Fibroblast of villous mesenchyme (primary cell): ENCODE measurements at places on chromosomes 3 and 15. TPM values are rescaled to one million over a fixed set of nuclear protein-coding genes. Genes with fewer than 3 reads are reported as not detected.

DNA sequence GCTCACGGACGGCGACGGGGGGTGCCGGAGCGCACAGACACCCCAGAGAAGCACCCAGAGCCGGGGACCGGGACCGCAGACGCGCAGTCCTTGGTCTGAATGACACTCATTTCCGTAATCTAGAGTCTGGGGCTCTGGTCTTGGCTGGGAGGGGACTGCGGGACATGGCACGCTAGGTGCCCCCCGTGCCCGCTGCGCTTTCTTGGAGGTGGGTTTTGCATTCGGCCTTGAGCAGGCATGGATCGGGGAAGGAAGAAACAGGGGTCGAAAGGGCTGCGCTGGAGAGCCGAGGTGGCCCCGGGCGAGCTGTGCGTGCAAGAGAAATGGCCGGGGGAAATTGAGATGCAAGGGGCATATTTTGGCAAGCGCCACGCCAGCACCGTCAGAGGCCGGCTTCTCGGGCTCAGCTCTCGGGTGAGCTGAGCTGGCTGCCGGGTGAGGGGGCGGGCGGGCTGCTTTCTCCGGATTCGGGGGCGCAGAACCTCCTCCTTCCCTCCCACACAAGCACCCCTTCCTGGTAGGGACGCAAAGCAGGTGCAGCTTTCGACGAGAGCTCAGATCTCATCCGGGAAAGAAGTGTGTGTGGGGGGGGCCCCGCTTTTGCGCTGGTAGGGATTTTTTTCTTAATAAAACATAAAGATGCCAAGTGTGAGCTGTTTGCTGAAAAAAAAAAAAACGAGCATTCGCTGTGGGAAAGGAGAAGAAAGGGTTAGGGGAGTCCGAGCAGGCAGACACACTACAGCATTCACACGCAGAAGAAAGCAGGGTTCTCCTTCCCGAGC lies 963 bp upstream of the NTRK3 start:
- no peak for DNase-seq

GRCh38 chr3:72690629-72691028 lies 157.6 kb downstream of the SHQ1 start:
- DNase-seq: peak; percentile 47

The SUSD5 gene
- total RNA-seq: 1.3 and 2.2 TPM in 2 replicates

The PLA2G4D gene
- not detected in 2 replicates for total RNA-seq

DNA sequence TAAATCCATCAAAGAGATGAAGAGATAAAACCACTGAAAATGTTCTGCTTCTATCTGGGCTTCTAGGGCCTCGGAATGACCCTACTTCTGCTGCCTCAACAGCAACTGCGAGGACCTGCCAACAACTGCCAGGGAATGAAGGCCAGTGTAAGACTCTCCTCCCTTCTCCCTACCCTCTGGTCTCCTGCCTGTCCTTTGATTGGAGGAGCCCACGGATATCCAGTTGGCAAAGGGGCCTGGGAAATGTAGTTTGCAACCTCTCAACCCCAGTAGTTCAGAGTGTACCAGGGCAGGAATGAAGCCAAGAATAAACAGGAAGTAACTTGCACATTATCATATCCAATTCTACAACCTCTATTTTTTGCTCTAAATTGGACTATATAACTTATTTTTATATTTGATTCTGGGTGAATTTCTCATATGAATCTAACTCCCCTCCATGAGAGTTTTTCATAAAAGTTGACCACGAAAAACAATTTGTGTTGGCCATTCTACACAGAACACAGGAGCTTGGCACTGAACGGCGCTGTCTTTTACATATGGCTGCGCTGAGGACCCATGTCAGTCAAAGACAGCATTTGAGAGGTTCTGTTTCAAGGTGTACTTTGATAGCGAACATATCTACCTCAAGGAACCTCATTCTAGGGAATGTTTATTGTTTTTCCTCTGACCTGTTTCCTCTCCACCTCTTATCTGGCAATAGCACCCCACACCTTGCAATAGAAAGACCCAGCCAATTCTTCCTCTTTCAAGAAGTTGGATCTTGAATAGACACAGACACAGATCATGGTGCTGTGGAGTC lies 91.1 kb upstream of the RNF7 start:
- DNase-seq: peak; percentile 65

GRCh38 chr15:84878504-84878903 lies 6.0 kb upstream of the SLC28A1 start:
- DNase-seq: peak; percentile 66

GRCh38 chr3:142098964-142099363 lies 50.4 kb downstream of the TFDP2 start:
- DNase-seq: no peak

DNA sequence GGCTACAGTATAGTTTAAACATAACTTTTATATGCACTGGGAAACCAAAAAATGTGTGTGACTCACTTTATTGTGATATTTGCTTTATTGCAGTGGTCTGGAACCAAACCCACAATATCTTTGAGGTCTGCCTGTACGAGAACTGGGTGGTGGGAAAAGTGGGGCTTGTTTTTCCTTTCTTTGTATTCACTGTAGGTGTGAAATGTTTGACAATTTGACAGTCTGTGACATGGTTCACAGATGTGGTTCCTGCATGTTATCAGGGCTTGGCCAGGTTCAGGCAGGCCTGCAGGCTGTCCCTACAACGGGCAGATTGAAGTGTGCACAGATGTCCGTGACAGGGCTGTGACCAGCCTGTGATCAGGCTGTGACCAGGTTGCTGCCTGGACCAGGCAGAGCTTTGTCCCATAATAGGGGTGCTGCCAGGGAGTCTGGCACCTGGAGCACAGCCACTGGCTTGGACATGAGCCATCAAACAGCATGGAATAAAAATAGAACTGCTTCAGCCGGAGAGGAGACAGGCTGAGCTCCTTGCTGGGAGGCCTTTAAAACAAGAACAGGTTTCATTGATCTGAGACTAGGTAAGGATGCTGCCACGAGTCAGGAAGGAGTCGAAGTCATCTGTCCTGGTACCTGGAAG lies 61.0 kb downstream of the KLF13 start:
- DNase-seq: peak; percentile 77

DNA sequence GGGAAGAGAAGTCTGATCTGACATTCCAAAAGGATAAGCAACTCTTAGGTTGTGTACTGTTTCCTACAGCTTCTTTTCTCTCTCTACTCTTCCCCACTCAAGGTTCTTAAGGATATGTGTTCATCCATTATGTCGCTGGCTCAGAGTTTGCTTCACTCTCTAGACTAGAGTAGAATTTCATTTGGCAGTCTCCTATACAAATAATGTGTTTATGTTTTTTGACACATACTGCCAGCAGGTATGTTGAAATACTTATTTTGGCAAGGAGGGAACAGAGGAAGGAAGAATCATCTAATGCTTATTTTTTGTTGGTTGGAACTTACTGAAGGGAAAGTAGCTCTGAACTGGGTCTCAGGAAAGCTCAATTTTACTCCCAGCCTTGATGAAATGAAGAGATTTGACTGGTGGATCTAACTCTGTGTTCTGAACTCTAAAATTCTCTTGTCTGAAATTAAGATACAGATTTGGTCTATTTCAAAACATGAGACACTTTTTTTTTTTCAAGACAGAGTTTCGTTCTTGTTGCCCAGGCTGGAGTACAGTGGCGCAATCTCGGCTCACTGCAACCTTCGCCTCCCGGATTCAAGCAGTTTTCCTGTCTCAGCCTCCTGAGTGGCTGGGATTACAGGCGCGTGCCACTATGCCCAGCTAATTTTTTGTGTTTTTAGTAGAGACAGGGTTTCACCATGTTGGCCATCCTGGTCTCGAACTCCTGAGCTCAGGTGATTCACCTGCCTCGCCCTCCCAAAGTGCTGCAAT lies 7.6 kb upstream of the EMC3 start:
- peak; percentile 70 for DNase-seq
